ENCODE measurements at places on chromosomes 13 and 19.
A peak's percentile ranks its signal among the peaks of the same experiment; 100 is the strongest.

DNA sequence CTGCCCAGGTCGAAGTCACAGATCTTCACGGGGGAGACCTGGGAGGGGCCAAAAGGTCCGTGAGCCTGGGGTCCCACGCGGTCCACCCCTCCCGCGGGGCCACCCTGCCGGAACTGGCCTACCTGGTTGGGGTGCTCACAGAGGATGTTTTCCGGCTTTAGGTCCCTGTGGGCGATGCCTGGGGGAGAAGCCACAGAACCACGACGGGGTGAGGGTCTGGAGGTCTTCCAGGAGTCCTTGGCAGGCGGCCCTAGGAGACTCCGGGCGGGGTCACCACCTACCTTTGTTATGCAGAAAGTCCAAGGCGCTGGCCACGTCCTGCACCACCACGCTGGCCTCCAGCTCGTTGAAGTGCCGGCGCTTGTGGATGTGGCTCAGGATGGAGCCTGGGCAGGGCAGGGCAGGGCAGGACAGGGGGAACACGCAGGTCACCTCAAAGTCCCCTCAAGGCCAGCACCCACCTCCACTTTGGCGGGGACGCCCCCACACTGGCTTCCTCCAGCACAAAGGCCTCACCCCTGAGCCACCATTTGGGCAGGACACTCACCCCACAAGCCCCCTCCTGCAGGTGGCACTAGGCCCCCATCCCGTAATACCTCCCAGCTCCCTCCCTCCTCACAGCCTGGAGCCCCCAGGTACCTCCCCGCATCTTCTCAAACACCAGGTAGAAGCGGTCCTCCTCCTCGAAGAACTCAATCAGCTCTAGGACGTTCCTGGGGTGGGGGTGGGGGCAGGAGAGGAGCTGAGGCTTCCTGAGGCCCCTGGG is 8.4 kb downstream of the MKNK2 start:
- DNase-seq, result no peak

DNA sequence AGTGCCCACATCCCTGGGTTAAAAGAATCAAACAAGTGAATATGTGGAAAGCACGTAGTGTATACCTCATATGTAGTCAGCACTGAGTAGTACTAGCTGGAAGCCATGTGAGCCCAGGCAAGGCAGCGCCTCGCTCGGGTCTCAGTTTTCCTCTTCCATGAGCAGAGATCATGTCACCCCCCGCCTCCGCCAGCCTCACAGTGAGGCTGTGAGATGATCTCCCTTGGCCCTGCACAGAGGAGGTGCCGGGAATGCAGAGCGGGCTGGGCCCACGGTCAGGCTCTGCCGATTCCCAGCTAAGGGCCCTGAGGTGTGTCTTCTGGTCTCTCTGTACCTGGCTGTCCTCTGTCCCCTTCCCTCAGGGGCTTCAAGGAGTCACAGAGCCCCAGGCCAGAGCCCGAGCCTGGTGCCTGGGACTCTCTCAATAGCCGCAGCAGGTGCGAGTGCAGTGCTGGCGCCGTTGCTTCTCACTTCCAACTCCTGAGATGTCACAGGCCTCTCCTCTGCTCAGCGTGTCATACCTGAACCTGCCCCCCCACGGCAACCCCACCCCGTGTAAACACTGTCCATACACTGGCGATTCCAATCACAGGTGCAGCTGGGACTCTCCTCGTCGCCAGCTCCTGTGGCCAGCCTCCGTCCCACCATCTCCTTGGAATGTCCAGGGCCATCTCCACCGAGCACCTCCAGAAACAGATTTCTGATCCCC is 26.9 kb downstream of the DPF1 start:
- DNase-seq, result no peak

GRCh38 chr19:11496391-11497163 is 9.1 kb downstream of the ZNF653 start:
- DNase-seq, result peak; percentile 42

DNA sequence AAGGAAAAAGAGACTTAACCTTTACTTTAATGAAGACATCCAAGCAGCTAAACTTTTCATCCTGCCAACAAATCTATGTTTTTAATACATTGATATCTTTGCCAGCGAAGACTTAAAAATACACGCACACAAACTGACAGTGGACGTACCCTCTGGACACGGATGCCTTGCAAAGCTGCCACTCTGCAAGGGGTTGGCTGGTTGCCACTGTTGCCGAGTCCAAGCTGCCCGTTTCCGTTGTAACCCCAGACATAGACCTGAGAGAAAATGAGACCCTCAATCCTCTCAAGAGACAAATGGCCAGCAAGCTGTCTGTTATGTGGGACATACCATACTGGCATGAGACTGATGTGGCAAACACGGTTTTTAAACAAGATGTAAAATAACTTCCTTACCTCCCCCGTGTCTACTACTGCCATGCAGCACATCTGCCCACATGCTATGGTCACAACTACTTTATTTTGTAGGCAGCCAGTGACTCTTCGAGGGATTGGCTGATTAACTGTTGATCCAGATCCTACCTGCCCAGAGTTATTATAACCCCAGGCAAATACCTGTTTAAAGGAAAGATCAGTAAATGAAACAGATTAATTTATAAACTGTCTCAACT is 21.2 kb downstream of the RCBTB2 start:
- no peak for DNase-seq

DNA sequence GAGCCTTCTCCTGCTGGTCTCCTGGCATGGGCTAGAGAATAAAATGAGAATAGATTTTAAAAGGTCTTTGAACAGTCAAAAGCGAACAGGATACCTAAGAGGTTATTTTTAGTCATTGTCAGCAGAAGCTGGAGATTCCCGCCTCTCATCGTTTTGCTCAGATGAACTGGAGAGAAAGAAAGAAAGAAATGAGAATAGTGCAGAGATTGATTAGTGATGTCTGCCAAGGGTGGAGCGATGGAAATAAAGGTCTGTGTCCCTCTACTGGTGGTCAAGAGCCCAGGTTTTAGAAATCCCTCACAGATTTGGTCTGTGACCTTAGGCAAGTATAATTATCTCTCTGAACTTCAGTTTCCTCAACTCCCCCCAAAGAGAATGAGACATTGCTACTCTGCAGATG is 5.3 kb downstream of the NCAN start:
- DNase-seq, result peak; percentile 49

- DNase-seq, result no peak
Measured at GRCh38 chr19:2394442-2395292, 32.7 kb downstream of the TIMM13 start.

DNA sequence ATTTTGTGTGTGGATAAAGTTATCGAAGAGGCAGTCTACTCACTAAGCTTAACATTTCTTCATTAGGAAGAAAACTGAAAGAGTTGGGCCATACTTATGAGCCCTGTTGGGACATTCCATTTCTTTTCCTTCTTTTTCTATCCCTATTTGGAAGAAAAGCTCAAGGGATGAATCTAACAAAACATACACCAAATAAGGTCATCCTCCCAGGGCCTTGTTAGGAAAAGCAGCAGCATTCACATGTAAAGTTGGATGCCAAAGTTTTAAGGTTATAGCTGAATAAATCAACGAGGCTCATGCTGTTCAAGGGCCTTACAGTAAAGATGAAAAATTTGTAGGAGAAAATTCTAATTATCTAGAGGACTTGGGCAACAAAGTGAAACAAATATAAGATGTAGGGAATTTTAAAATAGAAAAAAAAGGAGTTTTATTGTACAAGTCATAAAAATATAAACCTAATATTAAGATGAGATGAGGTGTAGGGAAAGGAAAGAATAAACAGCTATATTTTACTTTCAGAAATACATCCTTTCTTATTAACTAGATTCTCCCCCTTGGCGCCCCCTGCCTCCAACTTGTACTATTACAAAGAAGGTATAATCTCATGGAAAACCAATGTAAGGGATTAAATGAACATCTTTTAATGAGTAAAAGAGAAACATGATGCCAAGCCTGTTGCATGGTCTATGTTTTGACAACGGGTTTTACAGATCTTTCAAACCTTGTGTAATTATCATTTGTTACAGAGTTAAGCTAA is 160.4 kb downstream of the PCDH20 start:
- DNase-seq, result peak; percentile 4

GRCh38 chr19:1513499-1514294 is 878 bp upstream of the ADAMTSL5 start:
- DNase-seq, result no peak

GRCh38 chr13:48993150-48993549 is 17.4 kb downstream of the FNDC3A start:
- no peak for DNase-seq

DNA sequence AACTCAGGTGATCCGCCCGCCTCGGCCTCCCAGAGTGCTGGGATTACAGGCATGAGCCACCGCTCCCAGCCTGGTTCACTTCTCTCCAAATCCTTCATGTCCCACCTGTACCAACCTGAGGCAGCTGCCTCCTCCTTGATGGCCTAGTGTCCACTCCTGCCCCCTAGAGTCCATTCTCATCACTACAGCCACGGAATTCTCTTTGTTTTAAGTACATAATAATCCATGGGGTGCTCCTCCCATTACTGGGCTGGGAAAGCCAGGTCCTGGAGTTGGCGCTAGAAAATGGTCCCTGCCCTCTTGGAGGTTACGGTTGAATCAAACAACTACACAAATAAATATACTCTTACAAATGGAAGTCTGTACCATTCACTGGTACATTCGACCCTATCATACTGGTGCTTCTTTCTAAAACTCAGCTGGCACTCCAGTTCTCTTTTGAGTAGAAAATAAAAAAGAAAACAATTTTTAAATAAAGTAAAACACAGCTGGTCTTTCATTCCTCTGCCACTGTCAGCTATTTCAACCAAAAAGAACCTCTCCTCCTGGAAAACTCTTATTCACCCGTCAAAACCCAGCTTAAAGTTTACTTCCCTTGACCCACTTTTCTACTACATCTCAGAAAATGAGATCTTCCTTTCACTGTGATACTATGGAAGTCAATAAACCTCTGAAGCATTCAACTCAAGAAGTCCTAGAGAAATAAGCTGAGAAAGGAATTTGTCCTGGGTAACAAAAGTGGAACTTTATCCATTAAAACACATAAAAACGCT is 22.4 kb upstream of the ARHGEF18 start:
- DNase-seq, result no peak

GRCh38 chr19:46656541-46656940 is 4.4 kb downstream of the DACT3 start:
- no peak for DNase-seq

- DNase-seq, result no peak
Measured at GRCh38 chr13:66926851-66927524, 303.1 kb downstream of the PCDH9 start.

GRCh38 chr19:17754634-17755442 is 3.6 kb downstream of the FCHO1 start:
- no peak for DNase-seq

GRCh38 chr13:114275304-114275703 is 6.1 kb upstream of the UPF3A start:
- no peak for DNase-seq
